ENCODE measurements at places on chromosomes 2 and 18.
A peak's percentile ranks its signal among the peaks of the same experiment; 100 is the strongest.

- DNase-seq = no peak
Observed at GRCh38 chr2:144547494-144547893, 27.6 kb upstream of the ZEB2 start.

DNA sequence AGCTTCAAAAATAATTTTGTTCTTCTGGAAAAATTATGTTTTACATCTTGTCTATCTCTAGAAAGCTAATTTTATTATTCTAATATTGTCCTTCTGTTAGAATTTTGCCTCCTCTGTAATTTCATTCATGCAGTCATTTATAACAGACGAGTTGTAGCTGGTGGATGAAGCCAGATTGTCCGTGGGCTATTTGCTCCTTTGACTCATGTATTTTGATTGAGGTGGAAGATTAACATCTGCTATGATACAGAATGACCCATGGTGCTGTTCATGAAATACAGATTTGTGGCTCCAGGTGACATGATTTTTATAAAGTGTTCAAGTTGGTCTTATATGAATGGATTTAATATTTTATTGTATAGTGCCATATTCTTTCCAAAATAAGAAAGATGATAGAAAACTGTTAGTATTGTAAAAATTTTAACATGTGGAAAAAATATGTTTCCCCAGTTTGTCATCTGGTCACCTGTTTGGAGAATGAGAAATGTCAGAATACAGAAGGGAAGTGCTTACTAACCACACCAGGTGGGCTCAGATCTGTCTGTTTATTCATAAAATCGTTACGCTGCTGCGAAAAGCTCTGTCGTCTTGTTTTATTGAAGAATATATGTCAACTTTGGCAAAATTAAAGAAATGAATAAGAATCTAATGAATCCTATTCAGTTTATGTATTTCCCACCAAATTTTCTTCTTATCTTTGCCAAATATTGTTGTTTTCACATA is 20.4 kb upstream of the L3MBTL4 start:
- no peak for DNase-seq

GRCh38 chr18:58196881-58197872 is 153.2 kb downstream of the NEDD4L start:
- DNase-seq = no peak

DNA sequence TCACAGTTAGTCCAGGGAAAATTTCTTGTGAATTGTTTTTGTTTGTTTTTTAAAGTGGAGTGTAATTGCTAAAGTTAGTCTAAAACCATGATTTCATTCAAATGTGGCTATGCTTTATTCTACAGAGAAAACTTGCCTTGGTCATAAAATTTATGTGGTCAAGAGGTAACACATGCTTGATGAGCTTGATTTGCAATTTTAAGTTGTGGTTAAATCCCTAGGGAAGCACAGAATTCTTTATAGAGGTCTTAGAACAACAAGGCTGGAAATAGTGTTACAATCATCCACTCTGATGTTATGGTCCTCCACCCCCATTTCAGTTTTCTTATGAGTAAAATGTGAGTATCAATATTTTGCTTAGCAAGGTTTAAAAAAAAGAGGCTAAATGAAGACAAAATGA is 359.6 kb downstream of the NRXN1 start:
- DNase-seq = no peak

DNA sequence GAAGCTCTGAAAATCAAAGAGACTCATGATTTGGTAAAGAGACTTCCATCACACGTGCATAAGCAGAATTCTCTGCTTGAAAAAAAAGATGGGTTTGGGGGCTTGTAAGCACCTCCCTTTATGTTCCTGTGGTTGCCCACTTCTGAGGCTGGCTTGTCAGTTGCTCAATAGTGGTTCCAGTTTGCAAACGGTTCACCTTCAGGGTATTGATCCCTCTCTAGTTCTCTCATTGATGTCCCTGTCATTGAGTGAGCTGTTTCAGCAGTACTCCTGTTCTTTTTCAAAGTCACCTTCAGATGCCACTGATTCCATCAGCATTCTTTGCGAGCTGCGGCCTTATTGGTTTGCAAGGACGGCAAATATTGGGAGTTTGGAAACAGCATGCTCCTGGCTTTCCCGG is 17.1 kb upstream of the YWHAQ start:
- no peak for DNase-seq

GRCh38 chr2:37541516-37541915 is 129.9 kb downstream of the CDC42EP3 start:
- no peak for DNase-seq

- DNase-seq = peak; percentile 60
Observed at GRCh38 chr2:136131961-136132824, 14.2 kb upstream of the CXCR4 start.

DNA sequence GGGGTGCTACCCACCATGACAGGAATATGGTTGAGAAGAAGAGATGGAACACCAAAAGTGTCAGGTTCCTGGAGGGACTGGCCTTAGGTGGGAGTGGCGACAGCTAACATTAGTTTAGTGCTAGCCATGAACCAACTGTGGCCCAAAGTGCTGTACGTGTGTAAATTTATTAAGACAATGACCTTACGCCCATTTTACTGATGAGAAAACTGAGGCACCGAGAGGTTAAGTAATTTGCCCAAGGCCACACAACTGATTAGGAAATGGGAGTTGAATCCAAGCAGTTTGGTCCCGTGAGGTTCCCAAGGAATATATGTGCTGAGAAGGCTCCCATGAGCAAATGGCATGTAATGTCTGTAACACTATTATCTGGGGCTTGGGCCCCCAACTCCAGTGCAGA is 109.5 kb upstream of the SLC1A4 start:
- no peak for DNase-seq

DNA sequence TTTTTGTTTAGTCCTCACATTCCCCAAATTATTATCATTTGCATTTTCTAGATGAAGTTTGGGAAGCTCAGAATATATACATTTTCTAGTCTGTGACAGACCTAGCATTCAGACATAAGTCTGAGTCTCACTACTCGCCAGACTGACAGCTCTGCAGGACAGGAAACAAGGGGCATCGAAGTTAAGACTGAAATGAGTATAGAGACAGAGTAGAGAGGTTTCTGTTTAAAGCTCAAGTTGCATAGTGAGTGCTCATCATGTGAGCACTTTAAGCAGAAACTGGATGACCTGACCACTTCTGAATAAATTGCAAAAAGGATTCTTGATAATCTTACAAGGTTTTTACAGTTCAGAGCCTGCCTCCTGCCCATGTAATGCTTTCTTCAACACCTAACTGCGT is 1.1 kb downstream of the HADHB start:
- no peak for DNase-seq

DNA sequence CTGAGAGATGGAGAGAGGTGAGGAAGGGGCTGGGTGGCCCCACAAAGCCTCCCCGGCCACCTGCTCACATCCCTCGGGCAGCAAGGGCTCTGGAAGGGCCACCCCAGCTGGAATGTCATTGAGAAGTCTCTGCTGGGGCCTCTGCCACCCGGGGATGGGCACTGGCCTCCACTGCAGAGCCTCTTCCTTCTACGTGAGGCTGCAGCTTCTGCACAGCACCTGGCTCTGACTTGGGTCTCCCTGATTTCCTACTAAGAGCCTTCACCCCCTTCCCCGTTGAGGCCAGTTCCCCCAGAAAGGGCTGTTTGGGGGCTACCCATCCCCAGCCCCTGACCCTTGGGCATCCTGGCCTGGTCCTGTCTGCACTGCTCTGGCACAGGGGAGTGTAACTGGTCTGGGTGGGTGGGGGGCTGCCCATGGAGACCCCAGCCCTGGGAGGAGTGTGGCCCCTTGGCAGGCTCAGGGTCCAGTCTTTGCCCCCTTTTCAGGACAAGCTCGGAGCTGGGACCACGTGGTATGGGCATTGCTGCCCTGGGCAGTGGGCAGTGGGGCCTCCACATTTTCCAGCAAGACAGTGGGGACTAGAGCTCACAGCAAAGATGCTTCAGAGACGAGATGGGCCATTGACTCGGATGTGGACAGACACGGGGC is 5.6 kb downstream of the PDCD1 start:
- no peak for DNase-seq

- DNase-seq = no peak
Observed at GRCh38 chr2:21155365-21156136, 31.8 kb downstream of the TDRD15 start.

GRCh38 chr18:63439334-63439733 is 17.1 kb upstream of the VPS4B start:
- peak; percentile 16 for DNase-seq

DNA sequence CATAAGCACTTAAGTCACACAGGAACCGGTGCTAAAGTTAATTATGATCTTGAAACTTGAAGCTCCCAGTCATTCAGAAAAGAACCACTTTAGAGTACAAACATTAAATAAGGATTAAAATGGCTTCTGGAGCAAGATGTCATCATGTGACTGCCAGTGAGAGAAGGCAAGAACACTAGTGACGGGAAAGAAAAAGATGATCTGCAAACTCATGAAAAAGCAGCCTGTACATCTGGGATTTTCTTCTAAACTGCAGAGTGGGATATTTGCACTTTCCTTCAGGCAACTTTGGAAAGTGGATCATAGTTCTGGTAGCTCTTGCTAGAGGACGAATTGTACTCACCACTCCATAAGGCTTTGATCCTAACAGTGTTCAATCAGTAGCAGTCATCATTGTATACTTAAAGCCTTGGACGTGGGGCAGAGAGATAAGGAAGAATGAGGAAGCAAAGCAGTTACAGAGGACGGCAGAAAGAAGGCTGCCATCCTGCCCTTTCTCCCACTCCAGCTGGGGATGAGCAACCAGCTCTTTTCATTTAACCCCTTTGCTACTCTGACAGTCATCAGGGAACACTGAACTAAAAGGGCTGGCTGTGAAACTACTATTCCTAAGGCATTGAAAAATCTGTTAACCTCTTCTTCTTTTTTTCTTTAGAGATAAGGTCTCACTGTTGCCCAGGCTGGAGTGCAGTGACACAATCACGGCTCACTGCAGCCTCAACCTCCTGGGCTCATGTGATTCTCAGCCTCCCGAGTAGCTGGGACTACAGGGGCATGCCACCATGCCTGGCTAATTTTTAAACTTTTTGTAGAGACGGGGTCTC is 18.1 kb downstream of the ABHD3 start:
- no peak for DNase-seq

GRCh38 chr2:84779781-84780180 is 101.1 kb downstream of the TRABD2A start:
- no peak for DNase-seq

GRCh38 chr2:19219060-19219459 is 139.4 kb downstream of the OSR1 start:
- DNase-seq = no peak

DNA sequence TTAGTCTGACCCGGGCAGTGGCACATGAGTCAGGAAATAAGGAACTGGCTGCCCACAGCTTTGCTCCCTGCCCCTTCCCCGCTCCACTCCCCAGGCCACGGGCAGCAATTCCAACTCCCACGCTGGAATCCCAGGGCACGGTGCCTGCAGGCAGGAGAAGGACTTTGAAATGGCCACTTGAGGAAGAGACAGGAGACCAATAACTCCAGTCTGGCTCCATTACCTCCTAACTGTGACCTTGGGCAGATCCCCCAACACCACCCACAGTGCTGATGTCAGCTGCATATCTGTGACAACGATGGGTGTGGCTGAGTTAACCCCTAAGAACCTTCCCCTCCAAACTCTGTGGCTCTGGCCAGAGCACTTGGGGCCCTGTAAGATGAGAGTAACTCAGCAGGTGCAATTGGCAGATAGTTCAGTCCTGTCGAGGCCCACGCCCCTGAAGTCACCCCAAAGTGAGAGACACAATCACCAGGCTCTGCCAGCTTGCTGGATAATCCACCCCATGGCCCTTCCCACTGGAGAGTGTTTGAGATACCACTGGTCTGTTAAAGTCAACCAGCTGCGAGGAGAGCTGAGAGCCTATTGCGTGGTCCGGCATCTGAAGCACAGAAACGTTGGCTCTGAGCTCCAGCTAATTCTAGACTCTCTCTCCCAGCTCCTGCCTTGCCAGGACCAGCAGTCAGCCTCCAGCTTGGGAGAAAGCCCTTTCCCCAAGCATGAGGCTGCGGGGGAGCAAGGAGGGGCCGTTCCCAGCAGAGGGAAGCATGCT is 175.2 kb downstream of the TNS1 start:
- no peak for DNase-seq

DNA sequence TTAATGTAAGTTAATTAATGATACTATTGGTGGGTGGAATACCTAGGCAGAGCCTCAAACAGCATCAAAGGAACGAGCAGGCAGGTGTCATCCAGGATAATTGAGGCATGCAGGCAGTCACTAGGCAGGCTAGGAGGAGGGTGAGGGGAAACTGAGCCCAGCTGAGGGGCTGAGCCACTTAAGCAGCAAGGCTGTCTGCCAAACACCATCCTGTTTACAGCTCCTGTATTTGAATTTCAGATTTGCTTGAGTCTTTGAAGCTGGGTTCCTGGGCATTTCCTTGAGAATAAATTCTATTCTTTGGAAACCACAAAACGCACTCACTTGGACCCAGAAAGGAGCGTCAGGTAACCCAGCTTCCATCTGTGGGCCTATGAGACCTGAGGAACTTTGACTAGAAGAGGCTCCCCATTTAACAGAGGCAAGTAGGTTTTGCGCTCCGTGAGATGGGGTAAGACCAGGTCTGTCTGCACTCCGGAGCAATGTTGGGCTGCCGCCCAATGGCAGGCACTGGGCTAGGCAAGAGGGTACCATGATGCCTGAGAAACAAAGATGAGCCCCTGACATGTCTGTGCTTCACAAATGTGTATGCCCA is 2.0 kb downstream of the EDAR start:
- no peak for DNase-seq

GRCh38 chr18:841647-842370 is 29.8 kb upstream of the YES1 start:
- DNase-seq = no peak

DNA sequence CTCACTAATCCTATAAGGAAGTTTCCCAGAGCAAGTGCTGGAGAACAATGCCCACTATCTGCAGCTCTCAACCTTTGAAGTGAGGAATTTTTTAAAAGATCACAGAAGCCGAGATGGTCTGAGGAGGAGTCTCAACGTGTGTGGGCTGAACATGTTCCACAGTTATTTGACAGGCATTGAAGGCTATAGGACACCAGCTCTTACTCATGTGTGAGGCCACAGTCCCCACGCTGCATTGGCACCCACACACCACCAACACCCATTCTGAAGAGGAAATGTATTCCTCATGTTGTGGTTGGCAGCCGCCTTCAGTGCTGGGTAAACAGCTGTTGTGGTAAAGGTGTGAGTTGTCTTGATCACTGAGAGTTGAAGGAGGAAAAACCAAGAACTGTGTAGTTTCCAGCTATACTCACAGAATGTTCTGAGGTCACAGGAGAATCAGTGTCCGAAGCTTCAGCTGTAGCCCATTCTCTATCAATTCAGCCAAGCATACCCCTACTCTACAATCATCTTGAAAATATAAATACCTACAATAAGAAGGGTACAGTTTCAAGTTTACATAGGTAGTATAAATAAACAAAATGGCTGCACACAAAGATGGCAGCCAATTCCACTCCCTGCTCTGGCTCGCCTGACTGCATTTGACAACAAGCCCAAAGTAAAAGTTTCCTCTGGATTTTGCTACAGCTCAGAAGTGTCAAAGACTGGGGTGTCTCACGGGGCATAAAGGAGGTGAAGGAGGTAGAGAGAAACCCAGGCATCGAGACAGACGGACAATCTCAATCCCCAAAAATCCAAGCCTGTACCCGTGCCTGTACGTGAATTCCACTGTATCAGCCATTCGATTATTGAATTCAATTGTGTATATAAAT is 12.1 kb downstream of the CD226 start:
- no peak for DNase-seq

- DNase-seq = no peak
Observed at GRCh38 chr2:196849895-196850294, 40.7 kb upstream of the C2orf66 start.

All from activated B cell treated with CpG ODN at 0.5 μM for 24 hours (primary cell).